Ovary (tissue), 10 donors: ENCODE measurements at places on chromosomes 16 and 17. TPM values are rescaled to one million over a fixed set of nuclear protein-coding genes. Genes with fewer than 3 reads are reported as not detected.

GRCh38 chr16:2768403-2769089, 8.5 kb downstream of the ELOB start:
- H3K27ac ChIP-seq, result no peak overlapping the region
- no peaks in the 10 kb centered on the region for H3K27me3 ChIP-seq
- H3K36me3 ChIP-seq, result no peaks in the 10 kb centered on the region
- H3K4me3 ChIP-seq, result no peak overlapping the region
- no peak for DNase-seq
- H3K4me1 ChIP-seq, result peaks cover 1% of the 10 kb centered on the region

- H3K4me1 ChIP-seq, result peaks cover 11% of the 10 kb centered on the region
- H3K36me3 ChIP-seq, result no peaks in the 10 kb centered on the region
- H3K27ac ChIP-seq, result no peak overlapping the region
- DNase-seq, result no peak
These were observed 67.2 kb downstream of the ADCY9 start for GRCh38 chr16:4049031-4049430.

DNA sequence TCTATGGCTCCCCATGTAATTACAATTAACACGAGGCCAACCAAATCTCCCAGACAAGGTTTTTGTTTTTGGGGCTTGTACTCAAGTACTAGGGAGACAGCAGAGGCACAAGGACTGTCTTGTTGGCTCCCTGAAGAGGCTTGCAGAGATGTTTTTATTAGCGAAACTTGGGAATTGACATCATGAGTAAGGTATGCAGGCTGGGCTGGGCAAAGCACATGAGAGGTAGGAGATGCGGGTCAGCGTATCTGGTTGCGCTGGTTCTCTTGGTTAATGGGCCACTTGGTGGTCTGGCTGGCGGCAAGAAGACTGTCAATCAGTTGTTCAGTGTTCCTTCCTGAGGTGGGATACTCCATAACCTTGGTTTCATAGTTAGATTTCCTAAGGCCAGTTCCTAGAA, 28.9 kb downstream of the LCMT1 start:
- no peaks in the 10 kb centered on the region for H3K36me3 ChIP-seq
- H3K27ac ChIP-seq, result no peak overlapping the region
- no peaks in the 10 kb centered on the region for H3K4me1 ChIP-seq
- no peak for DNase-seq

The CD300H gene
- not detected for total RNA-seq

The CLEC18A gene
- total RNA-seq, result not detected

DNA sequence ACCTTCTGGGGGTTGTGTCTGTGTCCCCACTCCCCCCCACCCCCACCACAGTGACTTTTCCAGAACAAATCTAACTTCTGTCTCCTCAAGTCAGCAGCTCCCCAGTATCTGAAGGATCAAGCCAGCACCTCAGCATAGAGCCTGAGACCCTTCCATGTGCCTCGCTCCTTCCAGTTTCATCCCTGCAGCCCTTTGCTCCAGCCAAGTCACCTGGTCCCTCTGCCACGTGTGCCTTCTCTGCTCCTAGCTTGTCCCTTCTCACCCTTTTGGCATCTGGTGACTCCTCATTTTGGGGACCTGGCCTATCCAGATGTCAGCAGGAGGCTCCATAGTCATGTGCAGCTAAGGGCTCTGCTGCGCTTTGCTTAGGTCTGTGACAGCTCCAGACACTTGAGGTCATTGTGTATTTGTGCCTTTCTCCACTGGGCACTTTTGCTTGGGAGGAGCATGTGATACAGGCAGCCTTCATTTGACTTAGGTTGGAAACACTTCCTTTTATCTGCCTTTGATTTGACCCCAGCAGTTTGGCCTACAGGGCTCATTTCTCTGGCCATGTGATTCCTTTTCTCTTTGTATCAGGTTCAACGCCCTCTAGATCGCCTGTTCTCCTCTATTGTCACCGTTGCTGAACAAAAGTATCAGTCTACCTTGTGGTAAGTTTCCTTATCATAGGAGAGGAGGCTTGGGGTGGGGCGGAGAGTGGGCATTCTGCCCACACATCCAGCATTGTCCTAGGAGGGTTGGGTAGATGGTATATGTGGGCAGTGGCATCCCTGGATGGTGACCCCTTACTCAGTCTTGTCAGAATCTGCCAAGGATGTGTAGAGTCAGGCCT, 7.1 kb upstream of the NFATC3 start:
- no peak overlapping the region for H3K4me3 ChIP-seq
- H3K4me1 ChIP-seq, result peaks cover 9% of the 10 kb centered on the region
- DNase-seq, result no peak
- no peak overlapping the region for H3K27ac ChIP-seq

The C17orf78 gene
- not detected for total RNA-seq

- no peaks in the 10 kb centered on the region for H3K36me3 ChIP-seq
- no peak for DNase-seq
- H3K4me1 ChIP-seq, result no peaks in the 10 kb centered on the region
- no peak overlapping the region for H3K4me3 ChIP-seq
These were observed 228.5 kb downstream of the TOX3 start for GRCh38 chr16:52318302-52319009.

- H3K4me3 ChIP-seq, result no peak overlapping the region
- H3K27ac ChIP-seq, result no peak overlapping the region
- no peak for DNase-seq
- H3K36me3 ChIP-seq, result no peaks in the 10 kb centered on the region
- H3K27me3 ChIP-seq, result no peaks in the 10 kb centered on the region
These were observed 110.2 kb upstream of the CPHXL start for GRCh38 chr16:75836347-75837010.

DNA sequence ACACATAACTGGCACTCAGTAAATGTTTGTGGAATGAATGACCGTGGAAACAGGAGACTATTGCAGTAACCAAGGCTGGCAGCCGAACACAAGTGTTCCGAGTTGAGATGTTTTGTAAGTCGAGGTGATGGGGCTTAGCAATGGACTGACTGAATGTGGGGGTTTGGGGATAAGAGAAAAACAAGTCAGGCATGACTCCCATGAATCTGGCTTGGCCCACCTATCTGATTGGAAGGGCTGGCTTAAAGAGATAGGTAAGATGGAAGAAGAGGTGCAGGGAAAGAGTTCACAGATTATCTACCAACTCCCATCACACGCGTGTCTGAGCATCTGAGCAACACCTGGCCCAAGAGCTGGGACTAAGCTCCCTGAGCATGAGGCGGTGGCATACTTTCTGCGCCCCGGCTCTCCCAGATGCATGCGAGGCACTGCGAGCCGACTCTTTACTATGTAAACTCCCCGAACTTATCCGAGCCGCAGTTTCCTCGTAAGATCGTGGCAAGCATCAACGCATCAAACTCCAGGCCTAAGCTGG, 539 bp downstream of the IFT20 start:
- H3K36me3 ChIP-seq, result no peaks in the 10 kb centered on the region
- peaks cover 5% of the 10 kb centered on the region for H3K4me1 ChIP-seq
- DNase-seq, result no peak
- H3K27me3 ChIP-seq, result no peaks in the 10 kb centered on the region
- no peak overlapping the region for H3K27ac ChIP-seq
